ENCODE measurements at places on chromosomes 13 and 19.

- no peak overlapping the region for H3K4me3 ChIP-seq
- H3K4me1 ChIP-seq, result no peaks in the 10 kb centered on the region
- DNase-seq, result no peak
- H3K36me3 ChIP-seq, result no peaks in the 10 kb centered on the region
- H3K27ac ChIP-seq, result peak overlapping the region; percentile 10
Measured at GRCh38 chr19:23917856-23918255, 3.2 kb downstream of the ZNF726 start.

DNA sequence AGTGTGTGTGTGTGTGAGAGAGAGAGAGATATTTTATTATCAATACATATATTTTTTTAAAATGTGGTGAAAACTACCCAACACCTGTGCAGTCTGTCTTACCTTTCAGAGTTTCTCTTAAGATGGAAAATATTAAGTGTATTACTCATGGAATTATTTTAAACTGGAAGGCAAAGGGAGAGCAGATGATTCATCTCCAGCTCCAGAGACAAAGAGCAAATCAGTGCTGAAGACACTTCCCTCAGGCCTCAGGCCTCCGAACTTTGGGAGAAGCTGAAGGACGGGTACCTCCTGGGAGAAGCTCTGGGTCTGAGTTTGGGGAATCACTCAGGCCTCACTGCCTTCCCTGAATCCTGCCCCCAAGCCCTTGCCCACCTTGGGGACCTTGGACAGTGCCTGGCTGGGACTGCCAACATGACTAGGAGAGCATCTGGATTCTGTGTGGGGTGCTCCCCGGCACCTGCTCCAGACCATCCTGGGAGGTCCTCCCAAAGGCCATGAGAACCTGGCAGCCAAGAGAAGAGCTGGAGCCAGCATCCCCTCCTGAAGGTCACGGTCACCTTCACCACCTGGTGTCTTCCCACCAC, 170.4 kb upstream of the UBL3 start:
- no peaks in the 10 kb centered on the region for H3K36me3 ChIP-seq
- H3K4me1 ChIP-seq, result no peaks in the 10 kb centered on the region
- no peaks in the 10 kb centered on the region for H3K27me3 ChIP-seq

DNA sequence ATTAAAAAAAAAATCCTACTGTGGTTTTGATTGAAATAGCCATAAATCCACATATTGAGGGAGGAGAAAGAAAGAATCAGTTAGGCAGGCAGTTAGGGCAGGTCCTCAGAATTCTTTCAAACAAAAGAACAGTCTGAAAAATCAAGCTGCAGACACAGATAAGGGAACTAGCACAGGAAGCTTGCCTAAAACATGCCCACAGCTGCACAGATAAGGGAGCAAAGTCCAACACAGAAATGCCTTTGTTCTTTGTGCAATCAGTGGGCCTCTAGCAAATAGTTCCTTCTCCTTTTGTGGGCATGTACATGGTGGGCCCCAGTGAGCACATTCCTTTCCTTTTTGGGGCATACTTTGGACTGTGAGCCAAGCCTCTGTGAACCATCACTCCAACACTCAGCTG, 42.7 kb downstream of the UTP14C start:
- H3K36me3 ChIP-seq, result no peaks in the 10 kb centered on the region
- H3K4me3 ChIP-seq, result no peak overlapping the region
- H3K27ac ChIP-seq, result no peak overlapping the region
- DNase-seq, result no peak
- H3K27me3 ChIP-seq, result no peaks in the 10 kb centered on the region

DNA sequence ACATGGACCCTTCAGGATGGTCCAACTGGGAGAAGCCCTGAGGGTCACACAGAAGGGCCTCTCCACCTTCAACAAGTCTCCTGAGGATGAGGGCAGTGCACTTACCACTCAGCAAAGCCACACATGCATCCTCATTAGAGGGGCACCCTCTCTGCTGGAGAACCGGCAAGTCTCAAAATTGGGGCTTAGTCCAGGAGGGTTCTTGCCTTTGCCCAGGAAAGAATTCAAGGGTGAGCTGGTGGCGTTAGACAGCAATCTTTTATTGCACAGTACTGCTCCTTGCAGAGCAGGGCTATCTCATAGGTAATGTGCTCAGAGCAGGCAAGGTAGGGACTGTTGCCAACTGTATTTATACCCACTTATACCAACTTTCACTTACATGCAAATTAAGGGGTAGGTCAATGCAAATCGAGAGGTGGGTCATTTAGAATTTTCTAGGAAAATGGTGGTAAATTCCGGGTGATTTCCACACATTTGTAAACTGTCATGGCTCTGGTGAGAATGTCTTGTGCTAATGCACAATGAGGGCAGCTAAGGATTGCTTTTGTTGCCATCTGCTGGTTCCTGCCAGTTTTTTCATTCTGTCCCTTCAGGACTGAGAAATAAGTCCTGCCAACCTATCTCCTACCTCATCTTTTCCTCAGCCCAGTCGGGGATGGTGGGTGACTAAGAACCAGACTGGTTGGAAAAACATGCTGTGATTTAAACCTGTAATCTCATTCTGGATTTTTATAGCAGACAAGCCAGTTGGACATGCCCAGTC, 27.8 kb upstream of the IGSF23 start:
- H3K4me1 ChIP-seq, result peaks cover 3% of the 10 kb centered on the region
- H3K4me3 ChIP-seq, result no peak overlapping the region
- no peak for DNase-seq
- no peaks in the 10 kb centered on the region for H3K27me3 ChIP-seq
- no peak overlapping the region for H3K27ac ChIP-seq

- H3K4me3 ChIP-seq, result no peak overlapping the region
- H3K27ac ChIP-seq, result no peak overlapping the region
- H3K27me3 ChIP-seq, result peaks cover 5% of the 10 kb centered on the region
- no peaks in the 10 kb centered on the region for H3K4me1 ChIP-seq
Measured at GRCh38 chr13:27415116-27415515, 9.3 kb upstream of the GTF3A start.
